ENCODE measurements at places on chromosomes 5 and 9.

DNA sequence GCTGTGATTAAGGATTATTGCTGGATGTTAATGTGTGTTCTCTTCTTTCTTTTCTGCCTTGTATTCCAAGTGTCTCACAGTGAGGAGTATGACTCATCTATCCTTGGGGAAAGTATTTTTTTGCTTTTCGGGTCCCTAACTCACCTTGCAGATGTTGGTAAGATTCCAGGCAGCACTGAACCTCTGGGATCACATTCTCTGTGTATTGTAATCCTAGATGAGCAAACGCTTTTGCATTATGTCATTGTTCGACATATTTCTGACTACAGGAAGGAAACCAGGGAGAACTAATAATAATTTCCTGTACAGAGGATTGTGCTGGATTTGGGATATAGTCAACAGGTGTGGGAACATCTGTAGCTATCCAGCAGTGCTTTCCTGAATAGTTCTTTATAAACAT, 246.1 kb upstream of the TUT7 start:
- no peak for DNase-seq

- DNase-seq: no peak
Measured at GRCh38 chr9:99368341-99369326, 146.6 kb downstream of the SEC61B start.

DNA sequence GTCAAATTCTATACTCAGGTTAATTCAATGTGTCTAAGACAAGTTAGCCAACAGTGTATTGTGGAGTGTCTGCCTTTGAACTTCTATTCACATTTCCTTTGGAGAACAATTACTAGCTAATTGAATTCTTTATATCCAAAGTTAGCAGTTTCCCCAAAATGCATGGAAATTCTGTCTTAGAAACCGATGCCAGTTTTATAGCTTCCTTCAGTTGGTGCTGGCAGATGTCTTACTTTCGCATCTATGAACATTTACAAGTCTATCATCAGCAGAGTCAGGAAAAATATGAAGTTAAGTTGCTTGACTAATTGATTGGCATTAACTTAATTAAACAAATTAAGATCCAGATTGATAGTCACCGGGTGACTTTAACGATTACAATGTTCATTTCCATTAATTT, 527.6 kb upstream of the CDH18 start:
- DNase-seq: no peak

DNA sequence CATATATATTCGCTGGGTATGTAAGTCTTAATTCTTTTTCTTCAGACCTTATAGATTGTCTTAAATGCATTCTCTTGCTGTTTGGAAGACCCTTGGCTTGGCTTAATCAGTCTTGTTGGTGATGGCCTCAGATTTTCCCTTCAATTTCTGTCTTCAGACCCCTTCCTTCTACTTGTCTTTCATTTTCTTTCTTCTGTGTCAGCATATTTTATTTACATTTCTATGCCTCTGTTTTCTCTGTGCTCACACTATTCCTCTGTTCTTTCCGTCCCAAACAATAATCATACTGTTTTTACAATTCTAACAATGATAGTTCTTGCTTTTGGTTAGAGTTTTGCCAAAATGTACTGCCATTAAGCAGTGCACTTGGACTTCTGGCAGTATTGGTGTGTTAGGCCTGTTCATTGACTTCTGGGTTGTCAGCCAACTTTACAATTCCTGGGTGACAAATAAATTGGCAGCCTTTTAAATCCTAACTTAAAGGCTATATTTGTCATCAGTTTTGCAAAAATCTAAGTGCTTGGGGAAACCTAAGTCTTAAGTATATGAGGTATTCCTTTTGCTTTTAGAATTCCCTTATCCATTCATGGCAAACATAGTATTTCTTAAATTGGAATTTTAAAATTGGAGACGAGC, 8.0 kb downstream of the SRFBP1 start:
- no peak for DNase-seq

DNA sequence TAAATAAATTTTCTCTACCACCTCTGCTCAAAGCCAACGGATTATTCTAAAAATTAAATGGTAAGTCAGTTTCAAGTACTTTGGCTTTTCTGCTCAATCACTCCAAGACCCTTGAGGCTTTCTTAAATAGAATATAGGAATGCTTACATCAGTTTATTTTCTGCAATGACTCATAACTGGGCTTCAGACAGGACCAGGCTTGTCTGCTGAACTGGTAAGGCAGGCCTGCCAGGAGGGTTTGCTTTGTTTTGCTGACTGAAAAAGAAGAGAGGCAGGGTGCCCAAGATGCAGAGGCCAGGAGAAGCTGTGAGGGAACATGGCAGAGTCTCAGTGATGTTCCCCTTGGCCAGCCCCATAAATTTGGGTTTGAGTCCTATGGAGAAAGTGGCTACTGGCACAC, 60.3 kb upstream of the EPB41L4A start:
- DNase-seq: no peak

- DNase-seq: no peak
Measured at GRCh38 chr9:110714314-110714713, 45.7 kb downstream of the MUSK start.

DNA sequence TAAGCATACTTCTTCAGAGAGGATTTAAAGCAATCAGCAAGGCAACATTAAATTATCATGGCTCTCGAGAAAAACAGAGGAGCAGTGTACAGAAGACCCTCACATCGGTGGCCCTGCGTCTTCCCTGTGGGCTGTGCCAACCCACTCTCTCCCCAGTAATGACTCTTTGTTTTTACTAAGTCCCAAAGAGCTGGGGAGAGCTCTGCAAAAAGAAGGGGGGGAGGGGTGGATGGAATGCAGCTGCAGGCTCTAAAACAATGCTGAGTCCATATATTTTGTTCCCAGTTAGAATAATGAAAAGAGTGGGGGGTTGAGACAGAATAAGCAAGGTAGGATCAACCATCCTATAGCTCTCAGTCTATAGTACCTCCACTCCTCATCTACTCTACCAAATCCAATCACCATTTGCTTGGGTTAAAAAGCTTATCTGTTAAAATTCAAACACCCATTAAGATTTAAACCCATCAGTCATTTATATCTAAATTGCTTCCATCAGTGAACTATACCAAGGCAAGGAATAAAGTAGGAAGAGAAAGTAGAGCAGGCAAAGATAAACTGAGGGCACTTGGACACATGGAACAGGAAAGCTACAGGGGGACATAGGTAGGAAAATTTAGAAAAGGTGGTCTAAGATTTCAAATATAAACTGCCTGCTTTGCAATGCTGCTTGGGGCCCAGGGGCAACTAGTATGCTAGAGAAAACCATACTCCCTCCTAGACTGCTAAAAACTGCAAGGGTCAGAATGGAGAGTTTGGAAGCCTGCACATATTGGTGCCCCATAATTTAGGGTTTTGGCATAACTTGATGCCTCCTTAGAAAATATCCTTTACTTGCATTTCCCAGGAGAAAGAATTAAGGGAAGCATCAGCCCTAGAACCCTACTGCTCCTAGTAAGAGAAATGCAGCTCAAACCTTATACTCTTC, 20.6 kb downstream of the ELL2 start:
- DNase-seq: no peak

DNA sequence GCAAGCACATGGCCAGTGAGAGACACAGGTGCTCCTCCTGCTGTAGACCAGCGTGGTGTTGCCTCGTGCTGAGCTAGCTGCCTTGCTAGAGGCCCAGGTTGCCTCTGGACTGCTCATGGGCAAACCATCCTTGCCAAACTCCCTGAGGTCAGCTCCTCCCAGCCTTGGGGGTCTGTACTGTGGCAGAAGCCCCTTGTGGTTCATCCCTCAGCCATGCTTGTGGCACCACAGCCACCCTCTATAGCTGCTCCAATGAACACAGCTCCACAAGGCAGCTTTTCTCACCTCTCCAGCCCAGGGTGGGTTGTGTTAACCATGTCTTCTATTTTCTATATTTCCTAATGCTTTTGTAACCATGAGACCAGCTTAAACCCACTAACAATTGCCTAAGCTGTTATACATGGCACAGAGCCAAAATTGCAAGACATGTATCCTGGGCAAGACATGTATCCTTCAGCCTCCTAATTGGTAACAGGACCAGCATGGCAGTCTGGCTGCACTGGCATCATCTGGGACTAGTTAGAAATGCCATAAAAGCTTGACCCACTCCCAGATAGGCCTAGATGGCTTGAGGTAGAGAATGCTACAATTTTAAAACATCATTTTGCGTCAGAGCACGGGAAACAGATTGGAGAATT, 183.1 kb upstream of the S1PR3 start:
- DNase-seq: no peak

GRCh38 chr5:30994902-30995301, 198.6 kb upstream of the CDH6 start:
- DNase-seq: no peak

DNA sequence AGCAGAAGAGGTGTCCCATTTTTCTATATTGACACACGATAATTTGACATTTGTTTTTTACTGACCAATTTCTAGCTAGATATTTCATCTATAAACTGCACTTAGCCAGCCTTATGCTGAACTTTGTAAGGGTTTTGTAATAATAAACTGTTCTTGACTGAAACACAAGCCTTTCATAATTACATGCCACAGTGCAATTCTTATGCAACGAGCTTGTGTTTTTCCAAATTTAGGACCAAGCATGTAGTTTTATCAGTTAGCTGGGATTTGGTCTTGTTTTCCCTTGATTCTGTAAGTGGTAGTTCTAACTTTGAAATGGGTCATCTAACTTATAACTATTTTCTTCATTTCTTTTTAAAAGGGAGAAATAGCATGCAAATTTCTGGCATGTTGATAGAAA, 1.3 kb upstream of the LURAP1L start:
- no peak for DNase-seq

- no peak for DNase-seq
Measured at GRCh38 chr9:2291980-2292704, 277.0 kb downstream of the SMARCA2 start.

DNA sequence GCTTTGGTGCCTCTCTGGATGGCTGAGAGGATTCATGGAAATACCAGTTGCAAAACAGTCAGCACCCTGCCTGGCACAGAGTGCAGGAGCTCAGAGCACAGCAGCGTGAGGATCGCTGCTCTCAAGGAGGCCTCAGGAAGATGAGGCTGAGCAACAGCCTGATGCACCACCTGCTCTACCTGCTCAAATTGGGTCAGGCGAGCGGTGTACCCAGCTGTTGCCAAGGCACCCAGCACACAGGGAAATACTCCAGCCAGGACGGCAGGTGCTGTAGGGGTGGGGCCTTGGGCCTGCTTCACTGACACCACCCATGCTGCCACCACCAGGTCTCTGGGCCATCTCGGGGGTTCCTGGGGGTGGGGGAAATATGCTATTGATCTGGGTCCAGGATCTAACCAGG, 4.3 kb downstream of the EEIG1 start:
- no peak for DNase-seq

DNA sequence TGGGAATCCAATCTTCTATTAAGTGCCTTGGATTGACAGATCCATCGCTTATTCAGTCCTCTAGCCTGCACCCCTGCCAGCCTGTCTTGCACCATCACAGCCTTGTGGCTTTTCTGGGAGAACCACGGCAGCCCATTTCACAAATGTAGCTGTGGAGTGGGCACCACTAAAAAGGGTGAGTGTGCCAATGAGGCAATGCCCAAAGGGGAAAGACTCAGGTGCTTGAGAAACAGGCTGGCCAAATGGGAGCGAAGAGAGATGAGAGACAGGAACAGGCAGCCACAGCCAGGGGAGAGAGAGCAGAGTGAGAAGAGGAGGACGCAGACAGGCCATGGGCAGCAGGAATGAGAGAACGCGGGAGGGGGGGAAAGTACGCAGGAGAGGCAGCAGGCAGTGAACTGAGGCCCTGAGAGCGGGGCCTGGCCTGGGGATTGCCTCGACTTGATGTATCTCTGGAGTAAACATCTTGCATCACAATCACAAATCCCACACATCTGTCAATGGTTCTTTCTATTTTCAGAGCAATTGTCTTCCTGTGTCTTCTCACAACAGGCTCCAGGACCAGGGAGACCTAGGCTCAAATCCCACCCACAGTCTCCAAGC, 173.1 kb downstream of the SYK start:
- DNase-seq: no peak

- no peak for DNase-seq
Measured at GRCh38 chr5:28430565-28431178, 1392.3 kb upstream of the CDH9 start.

DNA sequence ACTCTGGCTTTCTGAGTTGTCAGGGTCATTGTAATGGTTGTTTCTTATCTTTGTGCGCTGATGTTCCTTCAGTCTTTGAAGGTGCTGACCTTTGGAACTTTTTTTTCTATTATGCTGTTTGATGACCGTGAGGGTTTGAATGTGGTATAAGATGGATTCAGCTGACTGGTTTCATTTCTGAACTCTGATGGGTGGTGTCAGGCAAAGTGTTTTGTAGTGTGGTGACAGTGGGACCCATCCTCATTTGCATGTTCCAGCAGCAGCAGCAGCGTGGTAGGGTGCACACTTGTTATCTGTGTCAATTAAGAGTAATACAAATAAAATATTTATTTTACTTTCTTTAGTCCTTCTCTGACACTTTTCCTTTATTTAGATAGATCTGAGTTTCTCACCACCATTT, 227.7 kb upstream of the PRR16 start:
- DNase-seq: no peak

GRCh38 chr5:91101600-91102379, 281.3 kb downstream of the ARRDC3 start:
- no peak for DNase-seq

GRCh38 chr5:168407211-168407610, 79.1 kb upstream of the RARS1 start:
- no peak for DNase-seq

- DNase-seq: no peak
Measured at GRCh38 chr5:176371621-176372539, 6.6 kb downstream of the ARL10 start.

DNA sequence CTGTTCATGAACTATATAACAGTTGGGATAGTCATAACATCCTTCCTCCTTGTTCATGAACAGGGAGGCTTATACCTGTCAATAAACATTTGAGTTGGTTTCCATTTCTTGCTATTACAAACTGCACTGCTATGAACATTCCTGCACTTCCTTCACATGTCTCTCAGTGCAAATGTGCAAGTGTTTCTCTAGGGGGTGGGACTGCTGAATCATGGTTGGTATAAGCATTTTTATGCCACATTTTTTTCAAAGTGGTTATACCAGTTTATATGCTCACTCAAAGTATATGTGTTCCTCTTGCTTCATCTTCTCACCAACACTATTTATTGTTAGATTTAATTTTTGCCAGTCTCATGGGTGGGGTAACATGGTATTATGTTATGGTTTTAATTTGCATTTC, 25.8 kb upstream of the TPD52L3 start:
- no peak for DNase-seq

DNA sequence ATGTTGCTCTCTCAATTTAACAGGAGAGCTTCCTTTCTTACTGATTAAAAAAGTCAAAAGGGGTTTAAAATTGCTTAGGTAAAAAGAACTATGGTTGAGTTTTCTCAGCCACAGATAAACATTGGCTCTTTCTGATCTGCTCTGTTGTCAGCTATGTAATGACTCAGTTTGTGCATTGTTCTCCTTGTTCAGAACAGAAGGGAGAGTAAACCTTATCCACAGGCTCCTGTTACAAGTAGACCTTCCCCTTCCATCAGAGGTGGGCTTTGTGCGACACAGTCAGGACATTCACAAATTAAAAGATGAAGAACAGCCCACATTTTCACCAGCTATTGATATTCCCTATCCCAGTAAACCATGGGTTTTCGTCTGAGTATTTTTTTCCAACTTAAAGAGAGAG, 236.3 kb upstream of the SEMA6A start:
- DNase-seq: no peak
